ENCODE measurements at places on chromosomes 11 and 22.

DNA sequence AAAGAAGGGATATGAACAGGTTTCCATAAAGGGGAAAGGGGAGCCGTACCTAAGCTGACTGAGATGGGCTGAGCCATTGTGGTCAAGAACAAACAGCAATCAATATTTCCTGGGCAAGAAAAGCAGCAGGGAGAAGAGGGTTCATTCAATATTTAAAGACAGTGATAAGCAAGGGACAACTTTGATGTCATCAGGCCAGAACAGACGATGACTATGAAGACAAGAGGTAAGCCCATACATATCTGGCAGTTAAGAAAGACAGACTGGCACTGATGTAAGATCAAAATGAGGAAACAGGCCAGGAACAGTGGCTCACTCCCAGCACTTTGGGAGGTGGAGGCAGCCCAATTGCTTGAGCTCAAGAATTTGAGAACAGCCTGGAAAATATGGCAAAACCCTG lies 2.4 kb downstream of the OR5A2 start:
- DNase-seq: no peak

GRCh38 chr11:119447664-119448242 lies 24.8 kb upstream of the THY1 start:
- DNase-seq: no peak

- DNase-seq: no peak
Observed at GRCh38 chr11:72834905-72835304, 20.7 kb downstream of the ATG16L2 start.

GRCh38 chr11:46339816-46340215 lies 7.4 kb upstream of the DGKZ start:
- no peak for DNase-seq

GRCh38 chr11:57440744-57441414 lies 14.0 kb upstream of the SLC43A3 start:
- no peak for DNase-seq

- DNase-seq: no peak
Observed at GRCh38 chr22:42769574-42770447, 49.1 kb upstream of the A4GALT start.

DNA sequence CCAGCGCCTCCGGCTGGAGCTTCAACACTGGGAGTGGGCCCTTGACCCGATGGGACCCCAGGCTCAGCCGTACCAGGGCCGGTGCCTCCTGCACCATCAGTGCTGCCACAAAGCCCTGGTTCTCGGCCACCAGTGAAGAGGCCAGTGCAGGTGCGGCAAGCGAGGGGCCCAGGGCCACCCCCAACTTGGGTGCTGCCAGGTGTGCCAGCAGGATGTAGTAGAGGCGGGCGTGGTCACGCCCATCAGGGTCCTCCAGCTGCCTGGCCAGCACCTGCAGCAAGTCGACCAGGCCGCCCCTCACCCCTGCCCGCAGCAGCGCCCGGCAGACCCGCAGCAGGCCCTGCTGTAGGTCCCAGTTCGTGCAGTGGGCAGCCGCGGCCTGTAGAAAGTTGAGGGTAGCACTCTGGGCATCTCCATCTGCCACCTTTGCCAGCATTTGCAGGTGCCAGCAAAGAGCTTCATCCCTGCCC lies 2.3 kb downstream of the AP5B1 start:
- DNase-seq: no peak

DNA sequence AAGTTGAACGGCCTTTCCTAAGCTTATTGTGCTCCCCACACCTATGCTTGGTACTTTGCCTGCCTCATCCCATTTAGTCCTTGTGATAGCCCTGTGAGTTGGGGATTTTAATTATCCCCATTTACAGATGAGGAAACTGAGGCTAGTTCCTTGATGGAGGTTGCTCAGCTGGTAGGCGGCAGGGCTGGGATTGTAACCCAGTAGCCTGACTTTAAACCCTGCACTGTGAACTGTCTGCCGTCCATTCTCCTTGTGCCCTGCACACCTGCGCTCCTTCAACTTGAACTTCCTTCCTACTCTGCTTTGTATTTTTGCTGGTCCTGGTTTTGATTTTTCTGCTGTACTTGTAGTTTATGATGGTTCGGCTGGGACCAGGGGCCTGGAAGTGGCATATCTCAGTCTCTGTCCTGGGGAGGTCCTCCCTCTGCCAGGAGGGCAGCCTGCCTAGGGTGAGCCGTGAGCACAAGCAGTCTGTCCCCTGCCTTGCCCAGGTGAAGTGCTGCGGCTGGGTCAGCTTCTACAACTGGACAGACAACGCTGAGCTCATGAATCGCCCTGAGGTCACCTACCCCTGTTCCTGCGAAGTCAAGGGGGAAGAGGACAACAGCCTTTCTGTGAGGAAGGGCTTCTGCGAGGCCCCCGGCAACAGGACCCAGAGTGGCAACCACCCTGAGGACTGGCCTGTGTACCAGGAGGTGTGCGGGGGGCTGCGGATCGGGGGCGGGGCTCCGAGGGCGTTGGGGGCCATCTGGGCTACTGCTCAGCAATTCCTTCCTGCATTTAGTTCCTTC lies 52.4 kb downstream of the CD82 start:
- DNase-seq: no peak

GRCh38 chr11:61477727-61478148 lies 30.8 kb upstream of the LRRC10B start:
- DNase-seq: peak; percentile 48

DNA sequence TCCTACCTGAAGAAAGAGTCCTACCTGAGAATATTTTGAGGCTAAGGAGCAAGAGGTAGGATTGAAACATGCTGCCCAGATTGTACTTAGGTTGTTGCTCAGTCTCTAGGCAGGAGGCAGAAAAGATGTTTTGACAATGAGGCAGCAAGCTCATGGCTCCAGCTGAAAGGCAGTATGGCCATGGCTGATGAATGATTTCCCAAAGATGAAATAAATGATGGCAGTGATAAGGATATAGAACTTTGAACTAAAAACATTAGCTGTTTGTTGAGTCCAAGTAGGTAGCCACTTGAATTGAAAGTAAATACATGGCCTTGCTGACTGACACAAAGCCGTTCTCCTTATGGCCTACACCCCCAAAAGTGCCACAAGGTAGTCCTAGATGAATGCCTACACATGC lies 6.8 kb upstream of the NEU3 start:
- no peak for DNase-seq

GRCh38 chr11:103070142-103070541 lies 21.8 kb downstream of the DCUN1D5 start:
- no peak for DNase-seq

- no peak for DNase-seq
Observed at GRCh38 chr11:3153291-3153861, 11.7 kb downstream of the OSBPL5 start.

GRCh38 chr22:33969045-33969444 lies 48.8 kb upstream of the LARGE1 start:
- no peak for DNase-seq

DNA sequence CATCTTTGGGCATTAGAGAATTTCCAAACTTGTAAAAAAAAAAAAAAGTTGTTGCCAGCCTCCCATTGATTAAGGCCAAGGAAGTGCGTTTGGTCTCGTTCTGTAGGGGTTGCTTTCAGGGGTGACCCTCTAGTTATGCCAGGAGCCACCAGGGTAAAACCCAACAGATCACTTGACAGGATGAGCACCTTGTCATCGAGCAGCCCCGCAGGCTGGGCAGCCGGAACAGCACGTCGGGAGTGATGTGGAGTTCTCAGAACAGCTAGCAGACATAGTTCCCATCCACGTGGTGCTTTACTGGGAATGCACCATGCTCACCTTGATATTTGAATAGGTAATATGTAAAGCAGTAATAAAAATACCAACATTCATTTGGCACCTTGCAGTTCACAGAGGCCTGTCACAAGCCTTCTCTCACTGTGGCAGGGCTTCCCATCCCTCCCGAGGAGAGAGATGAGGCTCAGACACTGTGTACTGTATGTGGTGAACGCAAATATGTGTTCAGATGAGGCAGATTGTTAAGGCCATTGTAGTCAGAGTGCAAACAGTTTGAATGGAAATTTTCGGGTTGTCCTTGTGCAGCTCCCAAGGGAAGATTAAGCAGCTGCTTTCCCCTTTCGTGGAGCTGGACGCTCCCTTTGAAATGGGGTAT lies 70.9 kb upstream of the SORL1-AS1 start:
- no peak for DNase-seq

DNA sequence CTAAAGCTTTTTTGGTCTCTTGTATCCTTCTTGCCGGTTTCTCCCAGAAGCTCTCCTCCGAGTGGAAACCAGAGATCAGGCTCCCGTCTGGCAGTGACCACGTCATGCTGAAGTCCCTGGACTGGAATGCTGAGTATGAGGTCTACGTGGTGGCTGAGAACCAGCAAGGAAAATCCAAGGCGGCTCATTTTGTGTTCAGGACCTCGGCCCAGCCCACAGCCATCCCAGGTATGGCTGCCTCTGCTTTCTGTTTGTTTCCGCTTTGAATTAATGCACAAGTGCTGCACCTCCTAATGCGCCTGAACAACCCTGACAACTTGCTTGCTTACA lies 54.3 kb upstream of the TTC12 start:
- DNase-seq: no peak

GRCh38 chr11:86904001-86904400 lies 51.2 kb downstream of the FZD4 start:
- DNase-seq: no peak

- no peak for DNase-seq
Observed at GRCh38 chr22:39094717-39095389, 2.2 kb upstream of the APOBEC3H start.

- DNase-seq: peak; percentile 39
Observed at GRCh38 chr11:124867700-124868099, 2.5 kb downstream of the ROBO3 start.

GRCh38 chr11:124872280-124872679 lies 7.0 kb downstream of the ROBO3 start:
- DNase-seq: no peak

DNA sequence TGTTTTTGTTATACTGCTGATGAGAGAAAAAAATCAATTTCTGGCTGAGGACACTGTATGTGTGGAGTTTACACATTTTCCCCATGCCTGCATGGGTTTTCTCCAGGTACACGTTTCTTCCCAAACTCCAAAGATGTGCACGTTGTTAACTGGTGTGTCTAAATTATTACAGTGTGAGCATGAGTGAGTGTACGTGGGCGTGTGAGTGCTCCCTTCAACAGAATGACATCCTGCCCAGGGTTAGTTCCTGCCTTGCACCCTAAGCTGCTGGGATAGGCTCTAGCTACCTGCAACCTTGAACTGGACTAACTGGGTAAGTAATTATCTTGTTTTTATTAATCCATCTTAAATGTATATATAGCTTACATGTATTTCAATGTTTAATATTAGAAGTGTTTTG lies 5.5 kb downstream of the NPAT start:
- no peak for DNase-seq

- DNase-seq: no peak
Observed at GRCh38 chr22:39808081-39808480, 85.5 kb downstream of the ENTHD1 start.

DNA sequence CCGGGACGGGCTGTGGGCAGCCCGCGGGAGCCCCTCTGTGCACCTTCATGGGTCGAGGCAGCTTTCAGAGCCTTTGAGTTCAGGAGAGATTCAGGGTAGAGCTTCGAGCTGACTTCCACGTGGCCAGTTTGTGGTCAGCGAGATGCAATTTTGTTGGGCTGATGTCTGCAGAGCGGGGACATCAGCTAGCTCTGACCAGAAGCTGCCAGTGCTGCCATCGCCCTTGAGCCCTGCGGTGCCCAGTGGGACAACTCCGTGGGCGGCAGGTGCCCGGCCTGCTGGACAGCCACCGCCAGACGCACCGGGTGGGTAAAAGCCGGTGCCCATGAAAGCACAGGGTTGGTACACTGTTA lies 719 bp downstream of the TALDO1 start:
- no peak for DNase-seq

- DNase-seq: no peak
Observed at GRCh38 chr22:44730490-44731356, 21.7 kb upstream of the ARHGAP8 start.

DNA sequence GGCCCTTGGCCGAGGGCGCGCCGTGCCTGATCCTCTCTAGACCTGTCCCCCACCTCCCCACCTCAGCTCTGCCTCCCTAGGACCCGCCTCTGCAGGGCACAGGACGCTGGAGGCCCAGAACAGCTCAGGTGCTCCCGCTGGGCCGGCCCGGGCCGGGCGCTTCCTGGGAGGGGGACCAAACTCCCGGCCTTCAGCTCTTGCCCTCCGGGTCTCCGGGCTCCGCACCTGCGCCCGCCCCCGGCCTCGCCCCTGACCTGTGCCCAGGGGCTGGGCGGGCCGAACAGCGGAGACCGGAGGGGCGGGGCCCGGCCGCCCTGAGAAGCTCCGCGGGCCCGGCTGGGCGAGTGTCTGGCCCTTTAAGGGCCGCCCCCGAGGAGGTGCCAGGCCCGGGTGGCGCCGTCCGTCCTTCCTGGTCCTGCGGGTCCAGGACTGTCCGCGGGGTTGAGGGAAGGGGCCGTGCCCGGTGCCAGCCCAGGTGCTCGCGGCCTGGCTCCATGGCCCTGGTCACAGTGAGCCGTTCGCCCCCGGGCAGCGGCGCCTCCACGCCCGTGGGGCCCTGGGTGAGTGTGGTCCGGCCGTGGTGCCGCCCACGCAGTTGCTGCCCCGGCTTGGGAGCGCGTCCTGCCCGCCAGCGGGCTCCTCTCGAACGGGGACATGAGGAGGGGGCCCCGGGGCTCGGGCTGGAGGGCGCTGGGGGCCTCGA lies at the start of gene SSH3:
Gene SSH3, plus strand, starts transcription at position 399 of the 703 bp plus-strand sequence. Its CDS starts 96 bp downstream, at position 495.
- DNase-seq: no peak

DNA sequence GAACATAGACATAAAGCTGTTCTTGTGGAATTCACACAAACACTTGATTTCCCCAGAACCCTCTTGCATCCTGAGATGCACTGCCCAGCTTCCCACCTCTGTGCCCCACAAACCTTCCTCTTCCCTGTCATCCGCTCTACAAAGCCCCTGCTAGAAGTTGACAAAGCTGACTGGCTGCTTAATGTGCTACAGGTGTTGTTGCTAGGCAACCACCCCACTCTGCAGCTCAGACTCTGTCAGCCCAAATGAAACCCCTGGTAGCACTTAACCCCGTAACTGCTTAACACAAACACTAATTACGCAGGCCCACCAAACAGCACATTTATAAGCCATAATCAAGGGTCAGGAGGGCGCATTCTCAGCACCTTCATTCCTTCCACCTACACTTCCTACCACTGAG lies 172.0 kb upstream of the CADM1 start:
- no peak for DNase-seq

DNA sequence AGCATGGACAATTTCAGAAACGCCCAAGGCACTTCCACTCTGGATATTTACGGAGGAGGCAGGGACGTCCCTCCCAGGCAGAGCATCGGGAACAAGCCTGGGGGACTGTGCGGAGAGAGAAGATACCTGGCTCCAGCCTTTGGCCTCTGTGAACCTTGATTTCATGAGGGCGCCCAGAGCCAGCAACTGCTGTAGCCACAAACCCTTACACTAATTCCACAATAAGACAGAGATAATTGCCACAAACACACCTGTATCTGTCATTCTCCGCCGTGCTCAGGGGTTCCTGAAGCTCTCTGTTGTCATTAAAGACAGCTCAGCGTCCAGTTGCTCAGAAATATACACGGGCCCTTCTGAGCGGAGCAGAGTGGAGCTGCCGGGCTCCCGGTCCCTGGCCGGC lies 1292.1 kb downstream of the TBC1D22A start:
- DNase-seq: no peak

- no peak for DNase-seq
Observed at GRCh38 chr22:20194681-20195593, 44.1 kb upstream of the CCDC188 start.
